ENCODE measurements at places on chromosomes 1 and 21. TPM values are rescaled to one million over a fixed set of nuclear protein-coding genes. Genes with fewer than 3 reads are reported as not detected.

Gene KLF17
- total RNA-seq = not detected

Gene TSACC
- total RNA-seq = not detected

Gene CYP4A22
- total RNA-seq = not detected

Gene SH2D2A
- 0.51 TPM for total RNA-seq

Gene TPR
- 109 TPM for total RNA-seq

Gene B3GALT2
- not detected for total RNA-seq

Gene BARHL2
- total RNA-seq = not detected

Gene TLCD4
- 5.7 TPM for total RNA-seq

Gene ELAPOR1
- 0.33 TPM for total RNA-seq

DNA sequence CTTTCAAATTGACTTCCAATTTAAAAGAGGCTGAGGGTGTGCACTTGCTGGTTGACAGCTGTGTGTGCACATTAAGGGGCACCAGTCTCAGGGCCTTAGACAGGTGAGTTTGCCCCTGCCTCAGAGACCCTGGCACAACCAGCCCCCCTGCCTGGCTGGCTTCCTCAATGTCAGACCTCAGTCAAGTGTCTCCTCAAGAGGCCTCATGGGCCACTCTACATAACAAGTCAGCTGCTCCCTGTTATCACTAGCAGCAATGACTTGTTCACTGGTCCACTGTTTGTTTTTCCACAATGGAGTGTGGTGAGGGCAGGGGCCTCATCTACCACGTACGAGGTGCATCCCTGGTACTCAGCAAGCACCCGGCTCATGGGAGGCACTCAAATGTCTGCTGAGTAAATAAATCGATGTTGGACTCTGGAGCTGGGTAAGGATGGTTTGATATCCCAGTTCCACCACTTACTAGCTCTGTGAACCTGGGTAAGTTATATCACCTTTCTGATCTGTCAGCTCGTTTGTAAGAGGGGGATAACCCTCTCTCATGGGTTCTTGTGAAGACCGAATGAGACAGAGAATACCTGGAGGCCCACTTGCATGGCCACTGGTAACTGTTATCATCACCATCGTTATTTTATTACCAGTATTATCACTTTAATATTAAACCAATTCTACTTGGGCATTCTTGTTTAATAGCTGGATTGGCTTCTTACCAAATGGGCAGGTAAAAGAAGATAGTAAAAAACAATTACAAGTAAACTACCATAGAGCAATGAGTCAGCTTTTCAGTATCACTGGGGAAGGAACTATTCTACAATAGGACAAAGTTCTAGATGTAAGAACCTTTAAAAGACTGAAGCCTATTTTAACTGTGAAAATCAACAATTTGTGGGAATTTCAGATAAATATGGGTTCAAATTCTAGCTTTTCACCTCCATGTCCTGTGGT lies 64.6 kb downstream of the SLC66A1 start:
- no peak for DNase-seq

- peak; percentile 82 for DNase-seq
Measured at GRCh38 chr1:154878371-154879037, 8.4 kb upstream of the KCNN3 start.

- DNase-seq = peak; percentile 3
Measured at GRCh38 chr1:237287876-237288521, 246.0 kb downstream of the RYR2 start.

- no peak for DNase-seq
Measured at GRCh38 chr1:235259133-235259778, 68.7 kb downstream of the ARID4B start.

DNA sequence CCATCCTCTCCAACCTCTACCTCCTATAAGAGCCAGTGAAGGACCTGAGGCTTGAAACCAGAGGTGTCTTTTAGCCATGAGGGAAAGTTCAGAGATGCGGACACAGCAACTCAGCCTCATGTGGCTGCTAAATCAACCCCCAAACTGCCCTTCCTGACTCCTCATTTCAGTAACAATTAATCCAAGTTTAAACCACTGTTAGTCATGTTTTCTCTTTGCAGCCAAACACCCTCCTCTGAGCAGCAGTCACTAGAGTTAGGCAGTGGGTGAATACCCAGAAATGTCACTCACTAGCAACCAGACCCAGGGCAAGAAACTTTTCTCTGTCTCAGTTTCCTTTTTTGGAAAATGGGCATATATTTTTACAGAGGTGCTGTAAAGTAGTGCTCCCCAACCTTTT lies 71.2 kb downstream of the KCNJ15 start:
- peak; percentile 65 for DNase-seq

DNA sequence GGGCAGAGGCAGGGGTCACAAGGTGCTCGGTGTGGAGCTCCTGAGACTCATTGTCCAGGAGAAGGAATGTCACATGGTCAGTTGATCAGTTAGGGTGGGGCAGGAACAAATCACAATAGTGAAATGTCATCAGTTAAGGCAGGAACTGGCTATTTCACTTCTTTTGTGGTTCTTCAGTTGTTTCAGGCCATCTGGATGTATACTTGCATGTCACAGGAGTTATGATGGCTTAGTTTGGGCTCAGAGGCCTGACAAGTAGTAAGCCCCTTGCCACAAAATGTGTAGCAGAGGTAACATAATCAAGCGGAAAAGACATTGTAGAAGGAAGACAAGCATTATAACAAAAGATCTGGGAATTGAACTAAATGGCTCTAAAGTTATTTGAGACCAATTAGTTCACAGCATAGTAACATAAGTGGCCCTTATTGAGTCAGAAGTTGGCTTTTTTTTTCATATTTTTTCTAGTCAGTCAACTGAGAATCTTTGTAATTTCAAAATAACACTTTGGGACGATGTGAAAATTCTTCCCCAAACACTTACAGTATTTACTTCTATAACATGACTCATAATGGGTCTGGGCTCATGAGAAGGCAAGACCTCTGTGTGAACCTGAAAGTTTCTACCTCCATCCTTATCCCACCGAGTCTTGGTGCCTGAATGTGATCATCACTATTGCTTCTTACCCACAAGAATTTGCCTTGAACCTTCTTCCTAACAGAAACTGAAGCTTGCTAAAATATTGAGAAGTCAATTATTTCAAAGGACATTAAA lies 137.0 kb upstream of the DPT start:
- DNase-seq = no peak

- DNase-seq = no peak
Measured at GRCh38 chr1:2981981-2982614, 39.2 kb upstream of the ACTRT2 start.

DNA sequence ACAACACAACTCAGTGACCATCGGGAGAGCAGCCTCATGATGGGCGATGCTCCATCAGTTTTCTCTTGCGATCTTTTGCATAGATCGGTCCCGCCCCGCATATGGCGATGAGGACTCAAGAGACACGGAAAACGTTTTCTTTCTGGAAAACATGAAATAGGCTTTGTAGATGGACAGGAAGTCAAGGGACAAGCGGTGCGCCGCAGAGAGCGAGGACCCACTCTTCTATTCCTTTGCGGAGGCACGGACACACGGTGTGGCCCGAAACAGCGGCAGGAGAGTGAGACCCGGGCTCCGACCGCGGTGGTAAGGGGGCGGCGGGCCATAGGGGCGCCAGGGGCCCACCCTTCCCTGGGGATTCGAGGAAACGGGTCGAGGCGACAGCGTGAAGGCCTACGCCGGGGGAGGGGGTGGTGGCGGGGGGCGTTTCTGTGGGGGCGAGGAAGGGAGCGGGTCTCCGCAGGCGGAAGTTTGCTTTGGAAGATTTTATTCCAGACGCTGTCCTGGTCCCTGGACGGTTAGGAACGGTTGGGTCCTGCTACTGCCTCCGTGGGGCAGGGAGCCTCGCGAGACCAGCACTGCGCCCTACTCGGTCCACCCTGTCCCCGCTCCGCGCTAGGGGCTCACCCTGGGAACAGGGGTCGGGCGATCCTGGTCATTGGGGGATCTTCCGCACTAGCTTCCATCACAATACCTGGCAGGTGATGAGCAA lies 796 bp upstream of the TDRKH start:
- DNase-seq = peak; percentile 38

DNA sequence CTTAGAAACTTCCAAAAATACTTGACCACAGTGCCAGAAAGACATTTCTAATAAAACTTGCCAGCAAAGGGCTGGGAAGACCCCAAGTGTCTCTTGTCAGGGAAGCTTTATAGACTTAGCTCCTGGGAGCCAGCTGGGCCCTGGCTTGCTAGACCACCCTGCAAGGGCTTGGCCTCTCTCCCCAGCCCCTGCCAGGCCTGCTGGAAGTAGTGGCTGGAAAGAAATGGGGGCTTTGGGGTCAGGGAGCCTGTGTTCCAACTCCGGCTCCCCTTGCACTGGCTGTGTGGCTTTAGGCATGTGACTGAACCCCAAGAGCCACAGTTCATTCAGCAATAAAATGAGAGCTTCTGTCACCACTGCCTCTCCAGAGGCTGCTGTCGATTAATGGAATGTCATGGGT lies 31.1 kb downstream of the H3-3A start:
- no peak for DNase-seq

- no peak for DNase-seq
Measured at GRCh38 chr1:60924964-60925798, 157.2 kb upstream of the NFIA start.

DNA sequence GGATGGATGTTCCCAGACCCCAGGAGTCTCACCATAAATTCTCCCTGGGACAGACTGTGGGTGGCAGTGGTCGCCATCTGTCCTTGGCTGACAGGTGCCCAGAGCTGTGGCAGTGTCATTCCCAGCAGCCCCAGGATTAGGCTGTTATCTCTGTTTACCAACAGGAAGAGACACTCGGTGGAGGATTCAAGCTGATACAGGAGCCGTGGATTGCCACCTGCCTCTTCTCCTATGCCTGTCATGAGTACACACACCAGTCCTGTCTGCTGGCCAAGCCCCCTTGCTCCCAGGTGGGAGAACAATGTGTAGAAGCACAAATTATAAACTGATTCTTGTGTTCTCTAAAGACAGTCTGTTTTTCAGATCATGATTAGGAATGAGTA lies 152.6 kb downstream of the ETS2 start:
- no peak for DNase-seq

- DNase-seq = no peak
Measured at GRCh38 chr21:45769294-45769693, 125.8 kb downstream of the PCBP3 start.

DNA sequence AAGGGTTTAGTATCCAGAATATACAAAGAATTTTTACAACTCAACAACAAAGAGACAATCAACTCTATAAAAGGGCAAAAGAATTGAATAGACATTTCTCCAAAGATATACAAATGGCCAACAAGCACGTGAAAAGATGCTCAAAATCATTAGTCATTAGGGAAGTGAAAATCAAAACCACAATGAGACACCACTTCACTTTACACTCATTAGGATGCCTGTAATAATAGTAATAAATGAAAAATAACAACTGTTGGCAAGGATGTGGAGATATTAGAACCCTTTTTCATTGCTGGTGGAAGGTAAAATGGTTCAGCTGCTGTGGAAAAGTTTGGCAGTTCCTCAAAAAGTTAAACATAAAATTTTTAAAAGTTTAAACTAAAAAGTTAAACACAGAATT lies 7.0 kb upstream of the ABCD3 start:
- DNase-seq = no peak

DNA sequence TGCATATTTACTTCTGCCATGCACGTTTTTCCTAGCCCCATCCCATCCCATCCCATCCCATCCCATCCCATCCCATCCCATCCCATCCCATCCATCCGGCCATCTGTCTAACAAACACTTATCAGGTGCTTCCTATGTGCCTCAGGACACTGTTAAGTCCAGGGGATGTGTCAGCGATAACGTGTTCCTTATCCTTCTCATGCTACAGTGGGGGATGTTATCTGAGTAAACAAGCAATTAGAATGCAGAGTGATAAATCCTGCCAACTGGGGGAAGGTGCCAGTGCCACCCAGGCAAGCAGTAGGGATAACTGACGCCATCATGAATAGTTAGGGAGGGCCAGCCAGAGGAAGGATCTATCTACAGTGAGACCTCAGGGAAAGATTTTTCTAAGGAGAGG lies 304.2 kb downstream of the CAMTA1 start:
- DNase-seq = peak; percentile 31

GRCh38 chr1:237281481-237281880 lies 239.5 kb downstream of the RYR2 start:
- no peak for DNase-seq
